NCI-H2107 (cell line): ENCODE measurements at places on chromosomes 16 and 17.
A peak's percentile ranks its signal among the peaks of the same experiment; 100 is the strongest.

GRCh38 chr17:77636835-77637817 lies 321.4 kb upstream of the TNRC6C start:
- DNase-seq = no peak

- DNase-seq = no peak
These were observed 51.4 kb downstream of the IRF8 start for GRCh38 chr16:85950136-85950918.

- no peak for DNase-seq
These were observed 470.9 kb upstream of the SOX9 start for GRCh38 chr17:71649941-71650350.

DNA sequence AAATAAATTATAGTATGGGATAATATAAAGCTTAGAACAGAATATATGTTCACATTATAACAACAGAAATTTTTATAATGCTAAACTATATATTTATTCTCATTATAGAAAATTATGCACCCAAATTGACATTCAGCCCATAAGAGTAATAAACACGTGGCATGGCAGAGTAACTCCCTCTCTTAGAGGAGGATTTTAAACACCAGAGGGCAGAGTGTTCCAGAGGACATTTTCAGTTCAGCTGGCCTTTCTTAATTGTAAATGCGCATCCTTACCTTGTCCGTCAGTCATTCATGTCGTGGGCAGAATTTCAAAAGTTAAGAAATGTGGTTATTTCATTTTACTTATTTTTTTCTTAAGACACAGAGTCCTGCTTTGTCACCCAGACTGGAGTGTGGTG lies 147.1 kb downstream of the TANC2 start:
- no peak for DNase-seq

DNA sequence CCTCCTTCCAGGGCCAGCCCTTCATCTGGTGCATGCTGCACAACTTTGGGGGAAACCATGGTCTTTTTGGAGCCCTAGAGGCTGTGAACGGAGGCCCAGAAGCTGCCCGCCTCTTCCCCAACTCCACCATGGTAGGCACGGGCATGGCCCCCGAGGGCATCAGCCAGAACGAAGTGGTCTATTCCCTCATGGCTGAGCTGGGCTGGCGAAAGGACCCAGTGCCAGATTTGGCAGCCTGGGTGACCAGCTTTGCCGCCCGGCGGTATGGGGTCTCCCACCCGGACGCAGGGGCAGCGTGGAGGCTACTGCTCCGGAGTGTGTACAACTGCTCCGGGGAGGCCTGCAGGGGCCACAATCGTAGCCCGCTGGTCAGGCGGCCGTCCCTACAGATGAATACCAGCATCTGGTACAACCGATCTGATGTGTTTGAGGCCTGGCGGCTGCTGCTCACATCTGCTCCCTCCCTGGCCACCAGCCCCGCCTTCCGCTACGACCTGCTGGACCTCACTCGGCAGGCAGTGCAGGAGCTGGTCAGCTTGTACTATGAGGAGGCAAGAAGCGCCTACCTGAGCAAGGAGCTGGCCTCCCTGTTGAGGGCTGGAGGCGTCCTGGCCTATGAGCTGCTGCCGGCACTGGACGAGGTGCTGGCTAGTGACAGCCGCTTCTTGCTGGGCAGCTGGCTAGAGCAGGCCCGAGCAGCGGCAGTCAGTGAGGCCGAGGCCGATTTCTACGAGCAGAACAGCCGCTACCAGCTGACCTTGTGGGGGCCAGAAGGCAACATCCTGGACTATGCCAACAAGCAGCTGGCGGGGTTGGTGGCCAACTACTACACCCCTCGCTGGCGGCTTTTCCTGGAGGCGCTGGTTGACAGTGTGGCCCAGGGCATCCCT lies 7.4 kb downstream of the NAGLU start:
- DNase-seq = no peak

GRCh38 chr17:31721291-31722025 lies 137.6 kb downstream of the COPRS start:
- no peak for DNase-seq

- no peak for DNase-seq
These were observed 129.8 kb downstream of the NTN1 start for GRCh38 chr17:9151091-9151490.

GRCh38 chr17:39239640-39240314 lies 14.0 kb upstream of the STAC2 start:
- peak; percentile 85 for DNase-seq

- no peak for DNase-seq
These were observed 5.0 kb downstream of the LYRM1 start for GRCh38 chr16:20905576-20905975.

GRCh38 chr17:80122026-80122575 lies 20.7 kb downstream of the GAA start:
- no peak for DNase-seq

GRCh38 chr17:10629706-10630105 lies 27.4 kb downstream of the MYH3 start:
- no peak for DNase-seq

DNA sequence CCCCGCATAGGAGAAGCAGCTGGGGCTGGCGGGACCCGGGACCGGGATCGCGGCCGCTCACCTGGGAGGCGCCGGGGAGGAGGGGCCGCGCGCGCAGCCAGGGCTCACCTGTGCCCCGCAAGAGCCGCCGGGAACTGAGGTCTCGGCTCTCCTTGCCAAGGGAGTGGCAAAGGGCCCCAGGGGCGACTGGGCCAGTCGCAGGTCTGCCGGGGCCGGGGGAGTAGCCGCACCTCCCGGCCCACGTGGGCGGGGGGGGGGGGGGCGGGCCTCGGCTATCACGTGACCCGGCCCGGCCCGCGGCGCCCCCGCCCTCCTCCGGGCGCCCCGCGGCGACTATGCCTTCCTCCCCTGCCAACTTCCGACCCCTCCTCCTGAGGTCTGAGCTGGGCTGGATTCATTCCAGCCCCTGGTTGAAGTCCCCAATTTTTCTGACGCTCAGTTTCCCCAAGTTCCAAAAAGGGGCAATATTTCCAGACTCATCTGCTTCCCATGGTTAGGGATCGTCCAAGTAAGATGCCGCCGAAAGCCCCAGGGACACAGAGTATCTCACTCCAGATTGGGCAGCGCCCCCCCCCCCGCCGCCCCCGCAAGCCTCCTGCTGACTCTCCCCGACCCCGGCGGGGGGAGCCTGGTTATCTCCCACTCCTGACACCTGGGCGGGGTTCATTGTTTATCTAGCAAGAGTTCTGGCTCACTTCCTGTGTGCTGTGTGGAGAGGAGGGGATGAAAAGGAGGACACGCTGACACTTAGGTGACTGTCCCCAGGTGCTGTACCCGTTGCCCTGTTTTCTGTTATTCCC lies at the start of gene TMC6:
TMC6 (minus strand) TSS at position 205 of the 800 bp plus-strand sequence. CDS start 1,923 bp downstream, outside the sequence.
- no peak for DNase-seq

GRCh38 chr16:8943001-8943763 lies 20.5 kb downstream of the USP7 start:
- no peak for DNase-seq

DNA sequence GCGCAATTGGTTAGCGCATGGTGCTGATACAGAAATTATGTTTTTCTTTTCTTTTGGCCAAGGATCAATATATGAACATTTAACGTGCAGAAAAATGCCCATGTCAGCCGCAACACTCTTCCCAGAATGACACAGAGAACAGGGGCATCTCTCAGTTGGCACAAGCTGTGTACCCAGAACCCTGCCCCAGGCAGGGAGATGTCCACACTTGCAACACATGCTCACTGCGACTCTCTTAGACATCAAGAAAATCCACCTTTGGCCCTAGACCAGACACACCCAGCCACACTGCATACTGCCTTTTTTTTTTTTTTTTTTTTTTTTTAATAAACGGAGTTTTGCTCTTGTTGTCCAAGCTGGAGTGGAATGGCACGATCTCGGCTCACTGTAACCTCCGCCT lies 17.0 kb downstream of the PITPNA start:
- no peak for DNase-seq

DNA sequence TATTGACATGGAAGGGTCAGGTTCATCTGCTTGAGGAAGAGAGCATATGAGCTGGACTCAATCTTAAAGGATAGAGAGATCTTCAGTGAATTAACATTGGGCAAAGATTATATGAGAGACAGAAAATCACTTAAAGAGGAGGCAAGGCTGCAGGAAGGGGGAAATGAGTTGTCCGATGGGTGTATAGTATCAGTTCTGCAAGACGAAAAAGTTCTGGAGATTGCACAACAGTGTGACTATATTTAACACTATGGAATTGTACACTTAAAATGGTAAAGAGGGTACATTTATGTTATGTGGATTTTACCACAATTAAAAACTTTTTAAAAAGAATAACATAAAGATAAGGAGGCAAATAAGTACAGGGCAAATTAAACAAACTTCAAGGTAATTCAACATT lies 80.7 kb downstream of the HELZ start:
- DNase-seq = no peak

- no peak for DNase-seq
These were observed 5.9 kb upstream of the NAGS start for GRCh38 chr17:43998552-43998951.

- DNase-seq = no peak
These were observed 23.1 kb upstream of the TMEM97 start for GRCh38 chr17:28295677-28296578.

GRCh38 chr17:35930211-35931065 lies at the start of gene RDM1:
Gene RDM1 (minus strand): TSS chr17:35930773. CDS start chr17:35930727, 46 bp downstream.
- peak; percentile 79 for DNase-seq
